Suppressor macrophage treated with lipopolysaccharide for 4 hours (primary cell): ENCODE measurements at places on chromosomes 13 and 19.
A peak's percentile ranks its signal among the peaks of the same experiment; 100 is the strongest.

GRCh38 chr19:33047422-33047821 is 17.3 kb downstream of the RHPN2 start:
- no peak for DNase-seq

DNA sequence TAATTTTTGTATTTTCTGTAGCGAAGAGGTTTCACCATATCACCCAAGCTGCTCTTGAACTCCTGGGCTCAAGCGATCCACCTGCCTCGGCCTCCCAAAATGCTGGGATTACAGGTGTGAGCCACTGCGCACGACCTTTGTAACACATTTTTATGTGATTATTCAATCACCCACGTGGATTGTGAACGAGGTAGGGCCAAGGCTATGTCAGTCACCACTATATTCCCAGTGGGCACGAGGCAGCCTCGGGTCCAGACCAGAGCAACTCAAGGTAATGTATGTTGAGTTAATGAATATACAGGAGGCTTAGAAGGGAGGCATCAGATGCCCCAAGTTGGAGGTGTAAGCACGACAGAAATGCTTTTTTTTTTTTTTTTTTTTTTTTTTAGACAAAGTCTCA is 8.9 kb downstream of the PTGIR start:
- DNase-seq = no peak

DNA sequence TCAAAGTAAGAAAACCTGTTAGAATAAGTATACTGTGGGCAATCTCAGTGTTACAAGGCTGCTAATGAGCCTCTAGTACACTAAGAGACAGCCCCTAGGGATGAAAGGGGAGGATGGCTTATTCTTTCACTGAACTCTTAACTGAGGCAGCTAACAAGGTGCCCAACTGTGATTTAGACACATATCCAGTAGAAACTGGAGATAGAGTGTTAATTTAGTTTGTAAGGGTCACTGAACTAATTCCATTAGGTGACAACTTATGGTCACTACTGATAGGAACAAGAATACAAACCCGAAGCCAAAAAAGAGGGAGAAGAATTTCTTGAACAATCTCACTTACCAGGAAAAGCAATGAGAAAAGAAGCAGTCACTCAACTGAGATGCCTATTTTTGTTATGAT is 1010.6 kb downstream of the PCDH9 start:
- no peak for DNase-seq

GRCh38 chr13:90233933-90234672 is 1113.4 kb upstream of the MIR17HG start:
- DNase-seq = no peak

DNA sequence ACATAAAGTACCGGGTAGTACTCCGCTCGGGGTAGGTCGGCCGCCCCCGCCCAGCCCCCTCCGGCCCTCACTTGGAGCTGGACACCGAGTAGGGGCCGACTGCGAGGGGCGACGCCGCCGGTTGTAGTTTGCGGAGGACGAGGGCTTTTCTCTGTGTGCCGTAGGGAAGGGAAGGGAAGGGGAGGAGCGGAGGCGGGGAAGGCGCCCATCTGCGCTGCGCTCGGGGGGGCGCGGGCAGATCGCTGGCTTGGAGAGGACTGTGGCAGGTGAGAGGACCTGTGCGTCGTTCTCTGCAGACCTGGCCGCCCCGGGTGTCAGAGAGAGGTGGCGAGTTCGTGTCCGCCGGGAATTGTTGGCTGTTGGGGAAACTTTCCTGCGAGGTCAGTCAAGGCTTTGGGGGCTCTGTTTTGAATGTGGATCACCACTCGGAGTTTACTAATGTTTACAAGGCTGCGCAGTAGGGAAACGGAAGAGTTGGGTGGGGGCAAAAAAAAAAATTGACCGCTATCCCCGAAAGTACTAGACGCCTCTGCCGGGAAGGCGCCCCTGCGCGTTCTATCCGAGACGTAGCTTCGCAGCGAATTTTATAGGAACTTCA is 1.4 kb downstream of the ING1 start:
- peak; percentile 43 for DNase-seq

DNA sequence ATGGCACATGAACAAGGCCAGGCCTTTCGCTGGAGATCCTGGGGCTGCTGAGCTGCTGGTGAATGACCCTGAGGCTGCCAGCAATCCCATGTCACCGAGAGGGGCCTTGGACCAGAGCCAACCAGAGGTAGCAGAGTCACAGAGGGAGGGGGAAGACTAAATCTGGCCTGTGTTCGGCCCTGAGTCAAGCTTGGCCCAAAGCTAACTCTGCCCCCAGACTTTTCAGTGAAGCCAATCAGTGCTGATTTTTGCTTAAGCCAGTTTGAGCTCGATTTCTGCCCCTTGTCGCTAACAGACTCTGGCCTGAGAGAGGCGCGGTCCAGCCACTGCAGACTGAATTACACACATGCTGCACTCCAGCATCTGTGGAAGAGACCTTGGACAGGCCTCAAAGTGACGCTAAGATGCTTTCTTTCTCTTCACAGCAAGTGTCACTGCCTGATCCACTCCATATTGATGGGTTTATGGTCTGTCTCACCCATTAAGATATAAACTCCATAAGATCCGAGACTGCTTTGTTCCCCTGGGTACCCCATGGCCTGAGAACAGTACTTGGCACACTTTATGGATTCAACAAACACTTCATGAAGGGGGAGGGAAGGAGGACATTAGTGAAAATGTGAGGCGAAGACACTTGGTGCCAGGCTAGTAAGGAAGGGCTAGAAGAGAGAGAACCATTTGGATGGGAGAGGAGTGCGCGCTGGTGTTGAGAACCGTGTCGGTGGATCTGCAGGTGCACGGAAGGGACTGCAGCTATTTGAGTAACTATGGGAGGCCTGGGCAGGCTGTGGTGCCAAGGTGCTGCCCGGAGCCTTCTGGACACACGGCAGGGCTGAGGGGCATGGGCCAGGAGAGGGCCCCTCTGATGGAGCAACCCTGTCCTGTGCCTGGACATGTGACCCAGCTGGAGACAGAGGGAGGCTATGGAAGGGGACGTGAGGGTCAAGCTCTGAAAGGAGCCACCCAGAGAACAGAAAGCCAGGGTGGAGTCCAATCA is 17.6 kb downstream of the RANBP3 start:
- DNase-seq = no peak
